ENCODE measurements at places on chromosomes 11 and 22.

GRCh38 chr11:126396965-126397364, 41.5 kb downstream of the ST3GAL4 start:
- no peak for DNase-seq

GRCh38 chr11:112377946-112378345, 117.3 kb upstream of the PLET1 start:
- DNase-seq, result no peak

GRCh38 chr11:76152741-76153570, 53.3 kb downstream of the WNT11 start:
- DNase-seq, result no peak

DNA sequence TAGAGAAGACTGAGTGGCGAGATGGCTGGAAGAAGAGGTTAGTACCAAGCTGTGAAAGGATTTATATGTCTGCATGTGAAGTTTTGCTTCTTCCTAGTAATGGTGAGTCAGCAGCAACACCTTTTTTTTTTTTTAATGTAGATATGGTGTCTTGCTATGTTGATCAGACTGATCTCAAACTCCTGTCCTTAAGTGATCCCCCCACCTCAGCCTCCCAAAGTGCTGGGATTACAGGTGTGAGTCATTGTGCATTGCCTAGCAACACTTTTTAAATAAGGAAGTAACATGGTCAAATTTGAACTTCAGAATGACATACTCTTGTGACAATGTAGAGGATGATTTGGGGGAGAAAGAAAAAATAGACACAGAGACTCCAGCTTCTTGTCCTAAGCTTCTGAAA, 6.5 kb upstream of the CSTPP1 start:
- no peak for DNase-seq

GRCh38 chr11:15507592-15507991, 392.9 kb downstream of the INSC start:
- DNase-seq, result no peak

- DNase-seq, result no peak
These were observed 18.1 kb upstream of the LINC01488 start for GRCh38 chr11:69463181-69463994.

DNA sequence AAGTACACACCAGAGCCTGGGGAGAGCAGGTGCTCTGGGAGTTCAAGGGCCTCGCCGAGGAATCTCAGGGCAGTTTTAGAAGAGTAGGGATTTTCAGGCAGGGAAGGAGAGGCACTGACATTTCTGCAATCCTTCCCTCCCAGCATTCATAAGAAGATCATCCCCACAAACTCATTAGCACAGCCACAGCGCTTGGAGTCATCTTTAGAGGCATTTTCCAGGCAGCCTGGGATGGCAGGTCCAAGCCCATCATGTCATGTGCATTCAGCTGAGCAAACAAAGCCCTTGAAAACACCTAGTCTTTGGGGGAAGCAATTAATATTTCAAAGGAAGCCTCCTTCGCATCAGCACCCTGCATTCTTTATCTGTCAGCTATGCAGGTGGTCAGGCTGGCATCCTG, 43.8 kb downstream of the MAP6 start:
- DNase-seq, result no peak

GRCh38 chr11:70547821-70548670, 149.7 kb downstream of the CTTN start:
- no peak for DNase-seq
